ENCODE measurements at places on chromosomes 3 and 15.

DNA sequence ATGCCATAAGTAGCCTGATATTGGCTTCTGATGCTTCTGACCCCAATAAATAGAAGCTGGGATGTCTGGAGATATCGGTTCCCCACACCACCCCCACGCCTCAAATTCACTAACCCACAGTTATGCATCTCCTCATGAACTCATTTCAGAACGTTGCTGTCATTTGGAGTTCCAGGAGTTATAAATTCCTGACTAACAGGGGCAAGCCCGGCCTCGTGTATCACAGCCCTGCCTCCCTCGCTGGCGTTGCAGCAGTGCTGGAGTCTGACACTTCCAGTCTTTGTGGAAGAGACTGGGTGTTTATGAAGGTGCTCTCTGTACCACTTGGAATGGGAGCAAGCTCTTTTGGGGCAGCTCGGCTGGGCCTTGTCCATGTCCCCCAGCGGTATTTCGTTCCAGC, 101.0 kb downstream of the ANP32A start:
- DNase-seq: no peak

DNA sequence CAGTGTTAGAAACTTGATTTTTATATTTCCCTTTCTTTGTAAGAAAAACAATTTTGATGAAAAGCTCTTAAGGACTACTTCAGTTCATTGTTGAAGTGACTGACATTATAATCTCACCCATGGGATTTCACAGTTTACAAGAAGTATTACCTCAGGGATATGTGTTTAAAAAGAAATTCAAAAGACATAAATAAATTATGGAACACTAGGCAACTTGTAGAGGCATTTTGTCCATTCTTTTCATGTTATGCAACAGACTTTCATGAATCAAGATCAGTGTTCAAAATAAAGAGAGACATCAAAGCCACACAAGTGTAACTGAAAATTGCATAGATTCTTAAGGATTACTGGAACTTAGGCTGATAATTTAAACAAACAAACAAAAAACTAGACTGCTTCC, 196.8 kb upstream of the AGTR1 start:
- no peak for DNase-seq

DNA sequence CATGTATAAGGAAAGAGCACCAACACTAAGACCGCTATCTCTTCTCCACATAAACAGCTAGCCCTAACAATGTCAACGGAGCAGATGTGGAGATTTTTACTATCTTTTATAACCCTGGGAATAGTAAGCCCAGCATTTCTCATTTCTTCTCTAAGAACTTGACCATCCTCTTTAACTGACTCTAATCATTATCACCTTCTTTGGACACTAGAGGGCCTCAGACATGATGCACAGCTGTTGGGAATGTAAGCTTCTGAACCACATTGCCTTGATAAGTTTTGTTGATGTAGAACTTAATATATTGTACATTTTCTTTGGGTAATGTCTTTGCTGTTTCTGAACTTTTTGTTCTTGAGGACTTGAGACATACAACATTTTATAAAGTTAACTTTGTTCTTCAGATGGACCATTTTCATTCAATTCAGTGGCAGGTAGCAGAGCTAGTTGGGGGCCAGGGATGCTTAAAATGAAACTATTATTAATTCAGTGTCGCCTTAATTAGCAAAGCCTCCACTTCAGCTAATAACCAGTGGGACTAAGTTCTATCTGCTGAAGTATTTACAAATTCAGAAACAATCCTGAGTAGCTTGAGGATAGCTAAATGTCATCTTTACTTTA, 9.6 kb upstream of the TAGLN3 start:
- DNase-seq: peak; percentile 37

- peak; percentile 4 for DNase-seq
These were observed 125.4 kb downstream of the VGLL3 start for GRCh38 chr3:86865506-86865905.

DNA sequence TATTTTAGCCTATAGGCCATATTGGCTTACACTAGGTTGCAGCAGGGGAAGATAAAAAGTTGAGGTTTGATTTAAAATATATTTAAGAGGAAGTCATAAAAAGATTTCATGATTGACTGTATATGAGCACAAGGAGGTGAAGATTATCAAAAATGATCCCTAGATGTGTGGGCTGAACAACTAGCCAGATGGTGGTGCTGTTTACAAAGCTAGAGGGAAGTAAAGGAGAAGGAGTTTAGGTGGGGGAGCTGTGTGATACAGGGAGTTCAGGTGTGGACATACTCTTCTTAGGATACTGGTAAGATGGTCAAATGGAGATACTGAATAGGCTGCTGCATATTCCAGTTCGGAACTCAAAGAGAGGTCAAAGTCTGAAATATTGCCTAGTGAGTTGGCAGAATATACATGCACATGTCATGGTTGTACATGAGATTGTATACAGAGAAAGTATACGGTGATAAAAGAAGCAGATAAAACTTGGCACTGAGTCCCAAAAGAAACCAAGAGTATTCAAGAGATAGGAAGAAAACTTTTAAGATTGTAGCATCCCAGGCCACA, 727.8 kb downstream of the NLGN1 start:
- peak; percentile 35 for DNase-seq

DNA sequence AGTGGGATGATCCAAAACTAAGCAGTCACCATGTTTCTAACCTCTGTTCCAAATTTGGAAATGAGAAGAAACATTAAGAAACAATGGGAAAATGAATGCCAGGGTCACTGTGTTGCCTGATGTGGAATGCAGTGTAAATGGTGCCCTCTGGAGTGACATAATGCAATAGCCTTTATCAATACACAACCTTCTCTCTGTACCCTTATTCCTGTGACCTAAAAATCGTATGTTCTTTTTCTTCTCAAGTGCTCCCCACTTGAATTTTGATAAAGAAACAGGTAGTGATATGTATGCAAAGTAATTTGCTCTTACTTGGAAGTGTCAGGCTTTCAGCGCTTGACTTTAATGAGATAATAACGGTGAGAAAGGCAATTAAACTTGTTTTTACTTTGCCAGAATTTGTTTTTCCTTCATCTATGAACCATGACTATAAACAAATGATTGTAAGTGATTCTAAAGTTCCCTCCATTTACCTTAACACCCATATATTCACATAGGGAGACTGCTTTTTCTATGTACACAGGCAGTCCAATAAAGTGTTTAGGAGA, 145.8 kb upstream of the THRB start:
- DNase-seq: peak; percentile 17

GRCh38 chr3:146067048-146067447, 93.9 kb downstream of the PLOD2 start:
- DNase-seq: peak; percentile 16

GRCh38 chr3:76497636-76498035, 542.3 kb upstream of the ROBO2 start:
- peak; percentile 22 for DNase-seq

DNA sequence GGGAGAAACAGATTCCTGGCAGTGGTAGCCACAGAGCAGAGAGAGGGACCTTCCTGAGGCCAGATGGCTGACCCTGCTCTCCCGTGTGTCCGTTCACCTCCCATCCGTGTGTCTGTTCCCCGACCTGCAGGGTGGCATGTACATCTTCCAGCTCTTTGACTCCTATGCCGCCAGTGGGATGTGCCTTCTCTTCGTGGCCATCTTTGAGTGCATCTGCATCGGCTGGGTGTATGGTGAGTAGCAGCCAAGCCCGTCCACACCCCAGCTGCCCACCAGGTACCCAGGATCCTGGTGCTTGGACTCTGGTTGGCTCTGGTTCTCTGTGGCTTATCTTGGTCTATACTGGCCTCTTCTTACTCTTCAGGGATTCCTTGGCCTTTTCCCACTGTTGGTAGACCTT, 59.5 kb upstream of the SLC6A1 start:
- no peak for DNase-seq

GRCh38 chr3:38477839-38478450, 18.2 kb upstream of the EXOG start:
- DNase-seq: no peak

- no peak for DNase-seq
These were observed 9.8 kb downstream of the MSL2 start for GRCh38 chr3:136186344-136186743.

GRCh38 chr3:116070061-116070460, 375.2 kb downstream of the LSAMP start:
- DNase-seq: no peak

DNA sequence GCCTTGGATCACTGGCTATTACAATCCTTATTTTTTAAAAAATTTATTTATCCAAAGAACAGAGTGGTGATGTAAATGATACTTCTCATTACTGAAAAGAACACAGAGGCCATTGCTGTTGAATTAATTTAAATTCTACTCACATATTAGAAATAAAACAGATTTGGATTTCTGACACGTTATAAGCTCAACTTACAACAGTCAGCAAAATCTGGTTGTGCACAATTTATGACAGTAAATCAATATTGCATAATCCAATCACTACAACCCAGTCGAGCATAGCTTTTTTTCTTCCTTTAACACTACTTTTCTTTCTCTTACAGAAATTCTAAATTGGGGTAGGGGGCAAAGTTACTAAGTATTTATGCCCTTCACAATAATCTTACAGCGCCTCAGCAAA, 17.3 kb upstream of the HGD start:
- no peak for DNase-seq

DNA sequence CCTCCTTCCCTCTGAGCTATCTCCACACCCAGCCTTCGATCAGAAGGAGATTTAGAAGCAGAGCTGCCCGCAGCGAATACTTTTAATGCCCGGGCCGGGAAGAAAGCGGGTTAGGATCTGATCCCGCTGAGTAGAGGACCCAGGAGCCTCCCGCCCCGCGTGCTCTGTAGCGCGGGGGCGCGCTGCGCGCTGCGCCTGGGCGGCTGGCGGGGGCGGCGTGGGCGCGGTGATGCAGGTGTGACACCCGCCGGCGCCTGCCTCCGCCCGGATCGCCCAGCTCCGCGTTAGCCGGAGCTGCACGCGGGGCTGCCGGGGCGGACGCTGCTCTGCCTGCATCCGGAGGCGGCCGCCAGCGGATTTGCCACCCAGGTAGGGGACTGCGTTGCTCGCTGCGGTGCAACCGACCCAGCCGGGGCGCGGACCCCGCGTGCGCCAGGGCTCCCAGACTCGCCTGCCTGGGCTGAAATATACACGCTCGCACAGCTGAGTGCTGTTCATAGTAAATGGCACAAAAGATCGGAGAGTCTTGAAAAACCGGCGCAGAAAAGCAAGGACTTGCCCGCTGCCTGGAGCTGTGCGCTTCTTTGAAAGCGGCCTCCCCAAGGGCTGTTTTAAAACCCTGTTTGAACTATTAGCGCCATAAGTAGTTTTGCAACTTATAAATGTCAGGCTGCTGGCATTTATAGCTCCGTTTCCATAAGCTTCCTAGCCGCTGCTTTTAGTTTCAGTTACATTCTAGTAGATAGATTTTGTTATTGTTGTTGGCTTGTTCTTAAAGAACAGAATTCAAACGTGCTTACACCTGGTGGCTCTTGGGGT, at the start of gene SV2B:
Gene SV2B (plus strand): TSS at position 263 of the 819 bp plus-strand sequence. CDS start 126,007 bp downstream, outside the sequence.
- DNase-seq: no peak

DNA sequence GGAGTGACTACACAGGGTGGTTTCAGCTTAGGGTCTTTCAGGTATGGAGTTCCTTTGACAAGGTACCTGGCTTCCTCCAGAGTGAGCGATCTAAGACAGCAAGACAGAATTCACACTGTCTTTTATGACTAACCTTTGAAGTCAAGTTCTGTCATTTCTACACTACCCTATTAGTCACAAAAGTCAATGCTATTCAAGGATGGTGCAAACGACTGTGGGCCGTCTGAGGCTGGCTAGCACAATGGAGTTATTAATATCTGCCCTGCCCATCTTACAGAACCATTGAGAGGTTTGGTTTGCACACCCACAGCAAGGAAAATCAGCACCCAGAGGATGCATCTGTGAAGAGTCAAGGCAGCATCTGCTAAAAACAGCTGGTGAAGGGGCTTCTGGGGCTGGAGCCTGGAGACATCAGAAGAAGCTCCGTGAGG, 62.9 kb upstream of the XCR1 start:
- DNase-seq: no peak

DNA sequence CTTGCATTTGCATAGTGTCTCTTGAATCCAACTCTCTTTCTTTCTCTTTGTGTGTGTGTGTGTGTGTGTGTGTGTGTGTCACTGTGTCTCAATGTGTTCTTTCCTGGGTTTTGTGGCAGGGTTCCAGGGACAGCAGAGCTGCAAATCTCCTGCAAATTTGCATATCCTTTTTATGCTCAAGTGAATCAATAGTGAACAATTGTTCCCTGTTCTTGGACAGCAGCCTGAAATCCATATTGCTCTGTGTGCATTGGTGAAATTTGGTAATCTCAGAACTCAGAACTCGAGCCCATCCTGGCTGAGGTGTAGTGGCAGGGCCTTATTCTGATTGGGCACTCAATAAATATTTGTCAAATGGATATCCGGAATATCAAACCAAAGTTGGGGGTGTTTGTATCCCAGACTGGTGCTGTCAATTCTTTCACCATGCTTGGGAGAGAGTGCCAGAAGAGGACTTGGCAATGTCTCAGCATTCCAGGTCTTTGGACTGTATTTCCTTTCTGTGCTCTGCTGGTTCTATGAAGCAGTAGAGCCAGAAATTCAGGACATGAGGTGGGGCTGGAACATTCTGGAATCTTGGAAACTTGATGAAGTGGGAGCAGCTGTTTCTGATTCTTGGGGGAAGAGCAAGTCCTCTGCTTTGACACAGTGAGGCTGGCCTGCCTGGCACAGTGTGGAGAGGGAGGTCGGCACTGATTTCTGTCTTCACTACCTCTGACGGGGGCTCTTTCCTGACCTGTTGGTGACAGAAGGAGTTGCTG, 380.6 kb upstream of the C2CD4B start:
- DNase-seq: peak; percentile 36

GRCh38 chr3:42804831-42805132, 492 bp upstream of the HIGD1A start:
- DNase-seq: no peak

DNA sequence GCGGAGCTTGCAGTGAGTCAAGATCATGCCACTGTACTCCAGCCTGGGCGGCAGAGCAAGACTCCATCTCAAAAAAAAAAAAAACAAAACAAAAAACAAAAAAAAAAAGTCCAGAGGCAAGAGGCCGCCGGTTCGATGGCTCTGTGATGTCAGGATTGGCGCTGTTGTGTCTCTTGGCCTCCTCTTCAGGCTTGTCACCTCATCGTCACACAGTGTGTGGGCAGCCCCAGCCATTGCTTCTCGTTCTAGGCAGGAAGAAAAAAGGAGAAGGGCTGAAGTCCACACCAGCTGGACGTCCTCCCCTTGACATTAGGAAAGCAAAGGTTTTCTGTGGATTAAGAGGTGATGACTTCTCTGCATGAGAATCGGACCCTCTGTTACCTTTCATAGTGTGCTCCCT, 191.1 kb downstream of the NSMCE3 start:
- no peak for DNase-seq

GRCh38 chr3:140499114-140499757, 178.6 kb upstream of the TRIM42 start:
- no peak for DNase-seq
